T-cell (primary cell): ENCODE measurements at places on chromosomes 4 and X. TPM values are rescaled to one million over a fixed set of nuclear protein-coding genes. Genes with fewer than 3 reads are reported as not detected.

DNA sequence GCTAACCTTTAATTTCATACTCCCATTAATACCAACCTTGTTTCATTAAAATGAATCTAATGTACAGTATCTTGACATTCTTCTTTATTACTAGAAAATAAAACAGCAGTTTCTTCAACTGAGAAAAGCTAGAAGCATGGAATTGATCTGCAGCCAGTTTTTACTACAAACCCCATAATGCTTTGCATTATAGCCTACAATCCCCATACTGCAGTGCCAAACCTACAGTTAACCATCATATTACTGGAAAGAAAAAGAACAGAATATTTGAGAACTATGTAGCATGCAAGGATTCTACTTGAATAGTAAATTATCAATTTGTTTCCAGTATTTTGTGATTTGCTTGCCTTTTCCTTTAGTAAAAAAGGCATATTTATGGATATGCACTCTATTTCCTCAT, 3.2 kb upstream of the IL1RAPL1 start:
- no peak for DNase-seq

- no peak for DNase-seq
Measured at GRCh38 chr4:118816538-118817177, 19.3 kb downstream of the SEC24D start.

- no peak for DNase-seq
Measured at GRCh38 chr4:47733302-47734175, 104.3 kb downstream of the CORIN start.

DNA sequence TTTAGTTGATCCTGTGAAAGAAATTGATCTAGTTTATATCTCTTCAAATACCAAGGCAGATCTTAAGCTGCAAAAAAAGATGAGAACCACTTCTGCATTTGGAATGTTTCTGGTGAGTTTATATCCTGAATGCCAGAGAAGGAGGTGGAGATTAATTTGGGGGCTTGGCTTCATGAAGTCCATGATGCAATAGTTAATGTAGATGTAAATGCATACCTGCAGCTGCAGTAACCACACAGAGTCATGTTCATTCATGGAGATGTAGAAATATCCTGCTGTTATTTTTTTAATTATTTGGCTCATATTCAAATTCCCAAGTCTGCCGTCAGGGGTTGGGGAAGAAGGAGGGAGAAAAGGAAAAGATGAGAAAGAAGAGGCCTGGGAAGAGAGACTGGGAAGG, at the start of gene SULT1E1:
TSS of gene SULT1E1 (minus strand) at position 94 of the 400 bp plus-strand sequence. CDS start 2,501 bp downstream, outside the sequence.
- no peak for DNase-seq

DNA sequence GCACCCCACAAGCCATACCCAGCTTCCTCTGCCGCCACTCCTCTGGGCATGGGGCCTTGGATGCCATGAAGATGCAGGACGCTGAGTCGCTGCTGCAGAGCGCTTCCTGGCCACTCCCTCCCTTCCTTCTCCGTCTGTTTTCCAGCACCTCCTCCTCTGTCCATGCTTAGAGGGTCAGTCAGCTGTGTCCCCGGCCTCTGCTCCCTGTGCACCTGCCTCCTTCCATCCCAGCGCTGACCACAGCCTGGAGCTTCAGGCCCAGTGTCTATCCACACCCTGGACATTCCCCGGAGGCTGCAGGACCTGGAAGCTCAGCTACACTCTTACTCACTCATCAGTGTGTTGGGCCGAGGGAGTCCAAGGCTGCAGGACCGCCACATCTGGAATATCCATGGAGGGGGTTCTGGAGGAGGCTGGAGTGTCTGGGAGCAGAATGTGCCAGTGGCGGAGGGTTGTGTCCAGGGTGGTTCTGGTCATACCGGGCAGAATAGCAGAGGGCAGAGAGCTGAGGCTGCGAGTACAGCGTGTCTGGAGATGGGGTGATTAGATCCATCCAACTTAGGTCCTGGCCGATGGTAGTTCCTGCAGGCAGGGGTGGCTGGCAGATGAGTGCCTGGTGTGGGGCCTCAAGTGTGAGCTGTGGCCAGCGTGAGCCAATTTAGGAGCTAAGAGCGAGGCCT, 58.6 kb upstream of the ADRA2C start:
- no peak for DNase-seq

DNA sequence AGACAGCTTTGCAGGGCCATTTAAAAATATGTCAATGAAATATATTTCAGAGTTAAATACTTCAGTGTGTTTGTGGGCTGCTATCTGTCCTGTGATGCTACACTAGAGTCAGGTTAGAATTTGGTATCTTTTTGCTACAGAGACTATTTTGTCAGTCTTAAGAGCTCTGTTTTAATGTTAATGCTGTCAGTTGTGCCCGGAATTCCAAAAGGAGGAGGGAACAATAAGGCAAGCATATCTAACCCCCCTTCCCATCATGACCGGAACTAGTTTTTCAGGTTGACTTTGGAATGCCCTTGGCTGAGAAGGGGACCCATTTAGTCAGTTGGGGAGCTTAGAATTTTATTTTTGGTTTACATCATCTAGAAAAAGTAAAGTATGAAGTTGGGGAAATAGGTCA, 34.9 kb upstream of the SLC25A4 start:
- DNase-seq = no peak

DNA sequence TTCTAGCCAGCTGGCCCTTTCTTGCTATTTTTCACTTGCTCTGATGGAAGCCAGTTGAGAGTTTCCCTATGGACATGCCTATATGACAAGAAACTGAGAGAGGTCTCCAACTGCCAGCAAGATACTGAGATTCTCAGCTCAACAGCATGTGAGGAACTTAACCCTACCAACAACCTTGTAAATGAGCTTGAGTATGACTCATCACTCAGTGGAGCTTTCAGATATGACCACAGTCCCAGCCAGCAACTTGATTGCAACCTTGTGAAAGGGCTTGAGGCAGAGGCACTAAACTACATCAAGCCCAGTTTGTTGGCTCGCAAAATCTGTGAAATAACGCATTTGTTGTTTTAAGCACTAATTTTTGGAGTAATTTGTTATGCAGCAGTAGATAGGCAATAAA, 175.8 kb downstream of the COMMD8 start:
- DNase-seq = no peak

GRCh38 chr4:1538941-1539772, 132.9 kb upstream of the NKX1-1 start:
- no peak for DNase-seq

The NAA11 gene
- total RNA-seq = not detected

The STAG2 gene
- total RNA-seq = 94.1 TPM

DNA sequence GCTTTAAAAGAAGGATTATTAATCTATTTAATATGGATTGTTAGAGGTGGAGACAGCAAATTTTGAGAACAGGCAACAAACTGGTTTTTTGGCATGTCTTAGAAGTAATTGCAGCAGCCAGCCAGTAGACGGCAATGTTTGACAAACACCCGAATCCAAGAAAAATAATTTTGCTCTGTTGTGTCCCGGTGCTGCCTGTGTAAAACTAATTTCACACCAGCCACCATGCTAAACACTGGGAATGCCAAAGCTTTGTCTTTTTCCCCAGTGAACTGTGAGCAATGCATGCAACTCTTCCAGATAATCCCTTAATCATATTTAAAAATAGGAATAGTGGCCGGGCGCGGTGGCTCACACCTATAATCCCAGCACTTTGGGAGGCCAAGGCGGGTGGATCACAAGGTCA, 25.9 kb downstream of the SMIM31 start:
- DNase-seq = no peak

The MGARP gene
- 0.61 TPM for total RNA-seq

GRCh38 chrX:120377715-120378114, 15.8 kb downstream of the ATP1B4 start:
- DNase-seq = no peak

The KLKB1 gene
- 1.3 TPM for total RNA-seq

- no peak for DNase-seq
Measured at GRCh38 chr4:56731857-56732256, 50.8 kb upstream of the HOPX start.

GRCh38 chr4:138953961-138954371, 61.6 kb upstream of the NOCT start:
- no peak for DNase-seq

GRCh38 chrX:92213786-92214185, 434.6 kb downstream of the PCDH11X start:
- DNase-seq = no peak

The TKTL1 gene
- total RNA-seq = 1.3 TPM

The FAM9C gene
- not detected for total RNA-seq

The IL1RAPL1 gene
- not detected for total RNA-seq

- DNase-seq = no peak
Measured at GRCh38 chr4:159363361-159363760, 260.5 kb downstream of the RAPGEF2 start.

The SPARCL1 gene
- not detected for total RNA-seq

- DNase-seq = no peak
Measured at GRCh38 chr4:188624370-188624769, 485.1 kb downstream of the TRIML1 start.

DNA sequence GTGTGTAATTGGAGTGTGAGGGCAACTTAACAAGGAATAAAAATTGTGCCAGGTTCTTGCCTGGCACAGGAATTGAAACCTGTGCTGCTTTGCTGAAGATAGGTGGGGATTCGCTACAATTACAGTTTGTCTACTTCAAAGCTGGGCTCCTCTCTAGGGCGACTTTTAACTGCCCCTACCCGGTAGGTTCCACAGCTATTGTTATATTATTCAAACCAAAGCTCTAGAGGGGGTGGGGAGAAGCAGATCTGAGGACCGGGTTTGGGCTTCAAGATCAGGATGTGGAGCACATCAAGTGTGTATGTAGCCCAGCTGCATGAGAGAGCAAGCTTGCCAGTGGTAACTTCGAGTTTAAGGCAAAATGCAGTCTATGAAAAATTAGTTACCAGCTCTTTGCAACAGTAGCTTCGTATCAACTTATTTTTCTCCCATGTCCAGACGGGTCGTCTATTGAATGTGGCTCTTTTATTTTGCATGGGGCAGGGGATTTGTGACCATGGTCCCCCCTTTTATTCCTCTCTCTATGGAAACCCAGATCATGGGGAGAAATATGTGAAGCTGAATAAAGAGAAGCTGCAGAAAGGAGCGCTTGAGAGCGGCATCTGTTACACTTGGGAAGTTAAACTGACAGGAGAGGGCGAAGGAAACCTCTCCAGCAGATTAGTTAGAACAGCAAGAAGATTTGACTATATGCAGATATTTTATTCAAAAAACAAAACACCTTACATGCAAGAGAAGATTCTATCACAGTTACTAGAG, 3.2 kb upstream of the POU3F4 start:
- DNase-seq = no peak

The CLCN3 gene
- total RNA-seq = 17.3 TPM

The KIT gene
- total RNA-seq = 2.6 TPM

DNA sequence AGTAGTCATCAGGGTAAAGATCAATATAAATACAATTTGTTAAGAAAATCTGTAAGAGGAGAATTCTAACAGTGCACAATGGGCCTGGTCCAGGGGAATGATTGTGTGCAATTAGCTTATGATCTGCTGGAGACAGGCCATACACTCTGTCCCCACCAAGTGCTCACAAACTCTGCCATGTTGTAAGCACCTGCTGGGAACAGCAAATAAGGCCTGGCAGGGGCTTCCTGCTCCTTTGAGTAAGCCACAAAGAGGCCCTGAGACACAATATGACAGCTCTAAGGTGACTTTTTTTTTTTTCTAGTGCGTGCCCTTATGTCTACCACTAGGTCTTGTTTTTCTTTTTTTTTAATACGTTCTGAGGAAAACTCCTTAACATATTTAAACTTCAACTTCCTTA, 866.3 kb upstream of the PCDH7 start:
- no peak for DNase-seq

The DGKK gene
- not detected for total RNA-seq

- DNase-seq = no peak
Measured at GRCh38 chrX:148915474-148915873, 415.1 kb downstream of the AFF2 start.

The SLC6A8 gene
- total RNA-seq = 2.2 TPM

GRCh38 chr4:19547463-19547862, 704.2 kb upstream of the SLIT2 start:
- no peak for DNase-seq

DNA sequence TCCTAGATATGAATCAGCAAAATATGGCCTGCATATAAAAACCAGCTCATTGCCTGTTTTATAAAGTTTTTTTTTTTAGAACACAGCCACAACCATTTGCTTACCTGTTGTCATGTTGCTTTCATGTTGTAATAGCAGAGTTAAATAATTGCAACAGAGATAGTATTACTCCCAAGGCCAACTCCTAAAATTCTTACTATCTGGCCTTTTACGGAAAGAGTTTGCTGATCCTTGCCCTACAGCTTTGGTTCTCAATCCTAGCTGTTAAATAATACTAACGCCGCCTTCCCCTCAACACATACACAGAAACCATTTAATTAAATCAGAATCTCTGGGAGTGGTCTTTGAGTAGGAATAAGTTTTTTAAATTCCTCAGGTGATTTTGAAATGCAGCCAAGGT, 231.3 kb upstream of the TET2 start:
- no peak for DNase-seq

DNA sequence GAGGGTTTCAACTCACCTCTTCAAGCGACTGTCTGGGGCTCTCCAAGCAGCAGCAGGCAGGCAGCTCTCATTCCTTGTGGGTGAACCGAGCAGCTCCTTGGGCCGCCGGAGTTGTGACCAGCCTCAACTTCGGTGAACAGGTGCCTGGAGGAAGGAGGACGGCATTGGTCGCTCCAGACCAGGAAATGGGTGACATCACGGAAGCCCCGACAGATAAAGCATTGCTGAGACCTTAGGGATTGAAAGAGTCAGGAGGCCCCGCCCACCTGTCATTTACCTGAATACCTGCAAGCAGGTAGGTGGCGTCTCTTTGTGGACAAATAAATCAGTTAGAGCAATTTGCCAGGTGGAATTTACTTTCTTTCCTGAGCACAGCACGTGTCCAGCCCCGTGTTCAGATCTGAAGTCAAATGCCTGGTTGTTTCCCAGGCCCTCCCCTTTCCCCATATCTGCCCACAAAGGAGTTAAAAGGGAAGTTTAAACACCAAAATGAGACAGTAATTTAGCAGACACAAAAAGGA, at the start of gene LNX1:
TSS of gene LNX1 (minus strand) at position 115 of the 521 bp plus-strand sequence. CDS start 17,484 bp downstream, outside the sequence.
- no peak for DNase-seq

DNA sequence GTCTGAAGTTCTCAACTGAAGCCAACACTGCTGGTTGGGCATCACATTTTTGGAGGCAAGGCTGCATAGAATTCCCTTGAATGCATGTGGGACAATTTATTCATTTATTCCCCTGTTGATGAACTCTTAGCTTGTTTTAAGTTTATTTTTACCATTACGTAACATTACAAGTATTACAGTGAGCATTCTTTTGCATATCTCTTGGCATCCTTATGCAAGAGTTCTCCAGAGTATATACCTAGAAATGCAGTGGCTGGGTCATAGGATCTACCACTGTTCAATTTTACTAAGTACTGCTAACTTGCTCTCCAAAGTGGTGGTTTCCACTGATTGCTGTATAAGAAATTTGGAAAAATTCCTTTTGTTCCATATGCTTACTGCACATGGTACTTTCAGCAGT, 66.5 kb downstream of the UCHL1 start:
- DNase-seq = no peak

- no peak for DNase-seq
Measured at GRCh38 chrX:123830309-123830708, 29.5 kb upstream of the XIAP start.

- no peak for DNase-seq
Measured at GRCh38 chrX:16222151-16222550, 54.9 kb downstream of the MAGEB17 start.

The CTSO gene
- 14.1 TPM for total RNA-seq
